Islet precursor cell (in vitro differentiated cells): ENCODE measurements at places on chromosomes 1 and 21.
A peak's percentile ranks its signal among the peaks of the same experiment; 100 is the strongest.

- DNase-seq: no peak
Observed at GRCh38 chr1:9451081-9451480, 88.2 kb upstream of the SLC25A33 start.

DNA sequence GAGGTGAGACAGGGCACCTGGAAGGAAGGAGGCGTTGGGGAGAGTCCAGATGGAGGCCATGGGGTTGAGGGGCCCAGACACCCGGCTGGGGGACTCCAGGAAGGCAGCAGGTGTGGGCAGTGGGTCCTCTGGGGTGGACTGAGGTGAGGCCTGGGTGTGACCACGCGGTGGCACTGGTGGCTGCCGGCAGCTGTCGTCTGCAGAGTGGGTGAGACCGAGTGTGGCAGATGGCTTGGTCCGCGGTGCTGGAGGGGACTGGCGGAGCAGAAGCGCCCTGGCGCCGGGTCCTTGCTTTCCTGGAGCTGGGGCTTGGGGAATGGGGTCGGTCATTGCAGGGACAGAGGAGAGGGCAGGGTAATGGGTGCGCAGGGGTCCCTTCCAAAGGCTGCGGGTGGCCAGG, 12.5 kb downstream of the AGRN start:
- DNase-seq: no peak

- DNase-seq: no peak
Observed at GRCh38 chr1:119186471-119186870, 46.0 kb upstream of the WARS2 start.

DNA sequence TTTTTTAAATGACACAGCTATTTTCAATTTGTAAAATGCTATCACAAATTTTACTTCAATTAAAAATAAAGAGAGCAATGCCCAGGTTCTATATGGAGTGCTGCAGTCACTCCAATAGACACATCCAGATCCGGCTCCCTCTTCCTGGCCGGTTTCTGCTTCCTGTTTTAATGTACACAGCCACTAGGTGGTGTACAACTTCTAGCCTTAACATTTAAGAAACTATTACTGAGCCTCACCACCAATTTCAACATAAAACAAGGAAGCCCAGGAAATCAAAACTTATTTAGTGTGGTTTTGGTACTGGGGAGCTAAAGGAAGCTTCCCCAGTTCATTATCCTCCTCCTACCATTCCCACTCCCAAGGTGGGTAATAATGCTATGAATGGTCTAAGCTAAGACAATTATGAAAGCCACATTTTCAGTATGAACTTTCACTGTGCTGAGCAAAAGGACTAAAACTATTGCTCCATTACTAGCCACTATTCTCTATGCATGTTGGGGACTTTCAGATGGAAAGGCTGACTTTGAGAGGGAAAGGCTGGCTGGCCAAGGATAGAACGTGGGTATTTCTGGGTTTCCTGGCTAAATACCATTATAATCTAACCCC, 25.5 kb upstream of the MTMR11 start:
- peak; percentile 76 for DNase-seq

DNA sequence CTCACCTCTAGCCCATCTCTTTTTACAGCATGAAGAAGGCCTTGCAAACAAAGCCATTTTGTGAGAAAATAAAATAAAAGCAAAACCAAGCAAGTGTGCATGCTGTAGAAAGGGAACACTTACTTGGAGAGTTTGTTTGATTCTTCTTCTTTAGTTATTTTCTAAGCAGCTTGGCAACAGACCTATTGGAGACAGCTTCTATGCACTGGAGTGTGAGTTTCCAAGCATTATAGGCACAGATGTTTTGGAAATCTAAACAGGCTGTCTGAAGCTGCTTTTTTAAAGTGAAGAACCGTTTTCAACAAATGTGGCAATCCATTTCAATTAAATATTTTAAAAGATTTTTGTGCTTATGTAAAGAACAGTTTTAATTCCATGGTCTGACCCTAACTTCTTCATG, 76.6 kb downstream of the NGF start:
- DNase-seq: no peak

GRCh38 chr1:161038523-161039153, at the start of gene TSTD1:
TSTD1 (minus strand) TSS chr1:161038964; CDS start chr1:161038889, 75 bp downstream.
- DNase-seq: peak; percentile 88

DNA sequence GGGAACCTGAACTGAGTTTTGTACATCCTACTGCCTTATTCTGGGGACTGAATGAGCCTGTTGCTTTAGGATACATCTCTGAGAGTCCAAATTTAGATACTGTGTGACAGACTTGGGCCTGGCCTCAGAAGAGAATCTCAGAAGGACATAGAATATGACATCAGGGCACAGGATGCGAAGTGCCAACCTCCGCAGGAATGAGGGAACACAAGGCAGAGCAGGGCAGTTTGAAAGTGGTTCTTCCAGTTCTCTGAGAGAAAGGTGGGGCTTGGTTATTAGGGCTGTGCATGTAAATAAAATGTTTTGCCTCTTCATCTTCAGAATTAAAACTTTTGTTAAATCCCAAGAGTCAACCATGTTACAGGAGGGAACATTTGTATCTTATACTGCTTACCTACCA, 23.1 kb downstream of the TRAF5 start:
- no peak for DNase-seq

DNA sequence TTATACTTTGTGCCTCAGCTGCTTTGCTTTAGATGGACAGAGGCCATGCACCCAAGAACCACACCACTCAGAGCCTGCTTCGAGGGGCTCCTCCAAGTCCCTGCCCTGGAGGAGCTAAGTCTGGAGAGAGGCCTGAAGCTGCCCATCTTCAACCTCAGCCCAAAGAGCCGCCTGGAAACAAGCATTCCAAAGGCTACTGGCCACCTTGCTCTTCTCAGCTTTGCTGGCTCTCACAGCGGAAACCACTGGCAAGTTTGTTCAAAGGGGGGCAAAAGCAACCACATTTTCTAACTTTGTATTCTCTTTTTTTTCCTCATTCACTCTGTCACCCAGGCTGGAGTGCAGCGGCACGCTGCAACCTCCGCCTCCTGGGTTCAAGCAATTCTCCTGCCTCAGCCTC, 23.2 kb downstream of the VPS26C start:
- no peak for DNase-seq

DNA sequence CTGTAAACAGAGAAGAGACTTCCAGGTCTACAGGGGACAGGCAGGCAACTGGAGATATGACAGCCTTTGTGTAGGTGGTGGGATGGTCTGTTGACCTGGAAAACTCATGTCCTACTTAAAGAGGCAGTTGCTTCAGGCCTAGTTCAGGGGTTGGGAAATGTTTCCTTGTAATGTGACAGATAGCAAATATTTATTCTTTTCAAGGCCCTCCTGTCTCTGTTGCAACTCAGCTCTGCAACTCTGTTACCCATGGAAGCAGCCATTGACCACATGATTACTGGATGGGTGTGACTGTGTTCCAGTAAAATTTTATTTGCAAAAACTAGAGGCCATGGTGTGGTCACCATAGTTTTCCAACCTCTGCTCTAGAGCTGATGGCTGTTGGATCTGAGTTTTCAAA, 341.9 kb downstream of the PTBP2 start:
- no peak for DNase-seq

GRCh38 chr1:214471458-214471857, 79.9 kb downstream of the PTPN14 start:
- peak; percentile 7 for DNase-seq

GRCh38 chr1:7811476-7811875, 27.4 kb downstream of the PER3 start:
- DNase-seq: no peak

- DNase-seq: peak; percentile 65
Observed at GRCh38 chr1:96362623-96363022, 359.0 kb upstream of the PTBP2 start.

GRCh38 chr1:116674011-116674531, 6.5 kb upstream of the IGSF3 start:
- no peak for DNase-seq

DNA sequence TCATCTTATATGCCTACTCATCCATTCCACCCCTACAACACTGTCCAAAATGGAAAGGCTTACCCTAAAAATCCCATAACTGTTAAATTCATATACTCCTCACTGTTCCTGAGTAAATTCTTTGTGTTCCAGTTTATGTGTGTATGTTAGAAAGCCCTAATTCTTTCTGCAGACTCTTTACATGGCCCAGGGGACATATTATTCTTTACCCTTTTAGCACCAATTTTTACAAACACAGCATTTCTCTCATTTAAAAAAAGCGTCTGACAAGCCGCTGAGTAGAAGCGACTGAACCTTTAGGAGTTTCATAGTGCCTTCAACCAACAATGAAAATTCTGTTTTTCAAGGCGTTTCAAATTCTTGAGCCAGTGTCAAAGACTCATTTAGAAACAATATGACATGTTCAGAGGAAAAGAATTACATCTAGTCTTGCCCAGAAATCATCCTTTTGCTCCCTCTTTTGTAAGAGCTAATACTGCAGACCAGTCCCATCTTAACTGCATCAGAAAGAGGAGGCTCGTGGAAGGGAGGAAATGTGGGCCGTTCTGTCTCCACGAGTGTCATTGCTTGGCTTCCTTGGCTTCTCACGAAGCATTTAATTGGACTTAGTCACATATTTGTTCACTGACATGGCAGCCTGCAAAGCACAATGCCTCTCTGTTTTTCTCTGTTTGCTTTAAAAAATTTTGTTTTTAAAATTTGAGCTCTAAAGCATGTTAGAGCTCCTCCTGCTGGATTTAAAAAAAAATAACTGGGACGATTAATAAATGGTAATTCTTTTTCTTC, 21.3 kb upstream of the C1orf105 start:
- DNase-seq: peak; percentile 91

- DNase-seq: no peak
Observed at GRCh38 chr1:88118176-88118845, 565.8 kb upstream of the PKN2 start.

DNA sequence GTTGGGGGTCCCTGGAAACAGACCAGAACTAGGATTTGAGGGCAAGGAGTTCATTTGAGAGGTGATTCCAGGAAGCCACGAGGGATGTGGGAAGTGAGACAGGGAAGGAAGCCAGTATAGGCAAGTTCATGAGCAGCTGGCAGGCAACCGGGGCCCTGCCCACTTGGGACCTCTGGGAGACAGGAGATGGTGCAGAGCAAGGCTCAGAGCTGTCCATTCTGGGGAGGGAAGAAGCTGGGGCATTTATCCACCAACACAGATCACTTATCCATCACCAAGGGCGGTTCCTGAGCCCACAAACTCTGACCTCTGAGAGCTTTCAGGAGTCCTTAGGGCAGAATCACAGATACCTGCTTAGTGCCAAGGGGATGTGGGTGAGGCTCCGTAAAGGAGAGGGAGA, 16.8 kb downstream of the EDN2 start:
- DNase-seq: no peak

GRCh38 chr1:30877205-30877912, 31.2 kb downstream of the SDC3 start:
- DNase-seq: no peak

DNA sequence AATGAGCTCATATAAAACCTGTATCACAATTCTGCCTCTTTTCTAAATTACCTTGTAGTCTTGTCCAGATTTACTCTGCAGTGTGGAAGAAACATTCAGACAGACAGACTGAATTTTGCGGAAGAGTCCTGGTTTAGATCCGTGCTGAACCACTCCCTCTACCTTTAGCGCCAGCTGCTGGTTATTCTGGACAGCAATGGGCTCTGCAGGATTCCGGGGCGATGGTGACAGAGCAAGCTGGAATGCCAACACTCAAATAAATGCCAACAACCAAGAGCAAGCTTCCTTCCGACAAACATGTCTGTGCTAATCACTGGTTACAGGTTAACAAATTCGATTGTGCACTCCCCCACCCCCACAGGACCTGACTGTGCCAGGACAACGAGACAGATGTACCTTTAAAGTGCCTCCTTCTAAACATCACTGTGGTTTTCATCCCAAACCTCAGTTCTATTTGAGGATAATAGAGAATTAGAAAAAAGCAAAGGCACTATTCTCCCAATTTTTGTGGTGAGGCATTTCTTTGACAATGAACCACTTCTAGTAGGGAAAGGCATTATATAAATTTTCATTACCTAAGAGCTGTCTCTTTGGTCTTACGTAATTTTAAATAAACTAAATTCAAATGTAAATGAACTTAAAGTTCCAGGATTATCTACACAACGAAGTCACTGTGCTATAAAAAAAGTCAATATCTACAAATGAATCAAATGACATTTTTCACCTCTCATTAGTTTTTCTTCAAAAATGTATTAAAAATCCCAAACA, 90.4 kb downstream of the INTS7 start:
- peak; percentile 91 for DNase-seq

DNA sequence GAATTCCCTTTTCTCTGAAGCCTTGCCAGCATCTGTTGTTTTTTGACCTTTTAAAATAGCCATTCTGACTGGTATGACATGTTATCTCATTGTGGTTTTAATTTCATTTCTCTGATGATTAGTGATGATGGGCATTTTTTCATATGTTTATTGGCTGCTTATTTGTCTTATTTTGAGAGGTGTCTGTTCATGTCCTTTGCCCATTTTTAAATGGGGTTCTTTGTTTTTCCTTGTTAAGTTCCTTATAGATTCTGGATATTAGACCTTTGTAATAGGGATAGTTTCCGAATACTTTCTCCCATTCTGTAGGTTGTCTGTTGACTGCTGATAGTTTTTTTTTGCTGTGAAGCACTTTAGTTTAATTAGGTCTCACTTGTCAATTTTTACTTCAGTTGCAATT, 54.0 kb upstream of the C1orf185 start:
- no peak for DNase-seq

DNA sequence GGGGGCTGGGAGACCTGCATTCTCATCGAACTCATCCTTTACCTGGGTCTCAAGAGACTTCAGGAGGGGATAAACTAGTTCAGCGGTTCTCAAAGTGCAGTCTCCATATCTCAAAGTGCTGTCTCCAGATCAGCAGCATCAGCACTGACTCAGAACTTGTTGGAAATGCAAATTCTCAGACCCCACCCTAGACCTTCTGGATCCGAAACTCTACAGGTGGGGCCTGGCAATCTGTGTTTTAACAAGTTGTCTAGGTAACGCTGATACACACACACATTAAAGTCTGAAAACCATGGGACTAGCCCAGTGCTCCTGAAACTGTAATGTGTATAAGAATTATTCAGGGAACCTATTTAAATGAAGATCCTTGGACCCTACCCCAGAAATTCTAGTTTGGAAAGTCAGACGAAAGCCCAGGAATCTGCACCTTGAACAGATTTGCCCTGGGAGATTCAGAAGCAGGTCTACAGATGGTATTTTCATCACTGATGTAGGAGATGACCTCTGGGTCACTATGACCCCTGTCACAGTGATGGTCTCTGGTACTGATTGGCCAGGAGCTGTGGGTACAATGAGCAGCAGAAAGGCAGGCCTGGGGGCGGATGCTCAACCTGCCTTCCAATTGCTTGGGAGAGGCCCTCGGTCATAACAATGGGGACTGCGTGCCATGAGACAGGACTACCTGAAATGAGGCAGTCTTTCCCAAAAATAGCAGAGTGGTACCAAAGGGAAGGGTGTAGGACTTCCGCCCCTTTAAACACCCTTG, 127.2 kb downstream of the FAM78B start:
- DNase-seq: no peak

GRCh38 chr1:181778640-181779260, 282.8 kb downstream of the ZNF648 start:
- peak; percentile 92 for DNase-seq

DNA sequence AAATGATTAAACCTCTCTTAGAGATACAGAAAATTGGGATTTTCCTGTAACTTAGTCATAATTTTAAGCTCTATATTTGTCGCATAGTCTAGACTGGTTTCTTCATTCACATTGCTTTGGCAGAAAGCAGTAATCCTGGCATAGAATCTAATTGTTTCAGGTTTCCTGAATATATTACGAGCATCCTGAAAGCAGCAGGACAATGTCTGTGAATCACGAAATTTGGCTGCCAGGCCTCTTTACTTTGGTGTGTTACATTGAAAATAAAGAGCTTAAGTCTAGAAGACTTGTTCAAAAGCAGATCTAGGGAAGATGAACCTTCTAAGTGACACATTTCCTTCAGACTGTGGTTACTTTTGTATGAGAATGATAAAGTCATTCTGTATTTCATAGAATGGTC, 72.2 kb downstream of the TDRD5 start:
- no peak for DNase-seq
